Mucosa of descending colon (tissue), 3 donors: ENCODE measurements at places on chromosomes 7 and 10.
A peak's percentile ranks its signal among the peaks of the same experiment; 100 is the strongest.

GRCh38 chr10:44388641-44389040, 3.7 kb upstream of the CXCL12 start:
- DNase-seq = no peak

GRCh38 chr10:90306187-90306586, 551.7 kb downstream of the HTR7 start:
- DNase-seq = no peak

GRCh38 chr10:2212244-2212834, 475.0 kb upstream of the ADARB2 start:
- DNase-seq = no peak

DNA sequence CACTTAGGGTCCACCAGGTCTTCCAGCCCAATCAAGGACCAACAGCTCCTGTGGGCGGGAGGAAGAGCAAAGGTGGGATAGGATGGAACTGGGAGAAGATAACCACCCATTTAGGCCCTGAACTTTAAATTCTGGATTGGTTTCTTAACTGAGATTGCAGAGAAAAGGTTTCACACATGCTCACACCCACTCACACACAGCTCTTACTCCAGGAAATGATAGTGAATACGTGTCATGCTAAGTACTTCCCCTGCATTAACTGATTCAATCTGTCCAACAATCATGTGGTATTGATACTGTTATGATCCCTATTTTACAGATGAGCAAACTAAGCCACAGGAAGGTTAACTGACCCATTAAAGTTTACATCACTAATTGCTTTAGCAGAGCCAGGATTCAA, 4.6 kb upstream of the CYP3A4 start:
- DNase-seq = no peak

GRCh38 chr10:120392671-120393079, 64.4 kb upstream of the PLPP4 start:
- DNase-seq = no peak

DNA sequence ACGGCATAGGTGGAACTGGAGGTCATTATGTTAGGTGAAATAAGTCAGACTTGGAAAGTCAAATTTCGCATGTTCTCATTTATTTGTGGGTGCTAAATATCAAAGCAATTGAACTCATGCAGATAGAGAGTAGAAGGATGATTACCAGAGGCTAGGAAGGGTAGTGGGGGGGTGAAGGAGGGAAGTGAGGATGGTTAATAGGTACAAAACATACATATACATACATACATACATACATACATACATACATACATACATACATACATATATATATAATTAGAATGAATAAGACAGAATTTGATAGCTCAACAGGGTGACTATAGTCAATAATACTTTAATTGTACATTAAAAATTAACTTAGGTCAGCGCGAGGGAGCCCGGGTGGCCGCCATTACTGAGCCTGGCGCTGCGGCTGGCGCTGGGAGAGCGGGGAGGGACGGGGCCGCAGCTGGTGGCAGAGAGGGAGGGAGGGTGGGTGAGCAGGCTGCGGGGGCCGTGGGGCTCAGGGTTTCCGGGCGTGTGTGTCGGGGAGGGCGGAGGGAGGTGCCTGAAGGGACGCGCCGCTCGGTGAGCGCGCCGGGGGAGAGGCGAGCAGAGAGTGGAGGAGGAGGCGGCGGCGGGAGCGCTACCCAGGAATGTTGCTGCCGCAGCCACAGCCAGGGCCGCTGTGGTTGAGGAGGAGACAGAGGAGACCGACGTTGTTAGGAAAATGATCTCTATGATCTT, 85.8 kb upstream of the EGFR start:
- peak; percentile 81 for DNase-seq

DNA sequence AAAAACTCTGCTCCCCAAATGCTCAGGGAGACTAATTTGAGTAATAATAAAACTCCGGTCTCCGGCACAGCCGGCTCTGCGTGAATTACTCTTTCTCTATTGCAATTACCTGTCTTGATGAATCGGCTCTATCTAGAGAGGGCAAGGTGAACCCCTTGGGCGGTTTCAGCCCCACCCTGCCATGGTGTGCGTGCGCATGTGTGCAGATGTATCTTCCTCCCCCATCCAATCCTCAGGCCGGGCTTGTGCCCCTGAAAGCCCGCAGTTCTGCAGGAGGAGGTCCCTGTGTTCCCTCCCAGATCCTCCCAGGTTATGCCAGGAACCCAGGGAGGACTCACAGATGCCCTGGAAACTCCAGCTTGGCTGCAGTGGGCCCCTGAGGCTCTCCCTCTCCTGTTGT, 48.3 kb upstream of the MYL10 start:
- DNase-seq = no peak

DNA sequence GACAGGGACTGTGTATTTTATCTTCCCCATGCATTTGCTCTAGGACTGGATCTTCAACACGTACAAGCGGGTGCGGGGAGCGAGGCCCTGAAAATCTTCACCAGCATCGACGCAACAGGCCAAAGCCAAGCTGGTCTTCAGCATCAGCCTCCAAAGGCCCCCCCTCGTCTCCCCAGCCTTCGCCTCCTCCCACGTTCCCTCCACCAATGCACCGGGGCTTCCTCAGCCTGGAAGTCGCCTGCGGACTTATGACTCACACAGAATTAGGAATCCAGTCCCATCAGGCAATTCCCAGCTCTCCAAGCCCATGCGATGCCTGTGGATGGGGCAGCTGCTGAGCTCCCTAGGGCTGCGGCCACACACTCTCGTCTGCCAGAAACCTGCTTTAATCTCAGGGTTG, 36.3 kb upstream of the RNF32 start:
- no peak for DNase-seq

DNA sequence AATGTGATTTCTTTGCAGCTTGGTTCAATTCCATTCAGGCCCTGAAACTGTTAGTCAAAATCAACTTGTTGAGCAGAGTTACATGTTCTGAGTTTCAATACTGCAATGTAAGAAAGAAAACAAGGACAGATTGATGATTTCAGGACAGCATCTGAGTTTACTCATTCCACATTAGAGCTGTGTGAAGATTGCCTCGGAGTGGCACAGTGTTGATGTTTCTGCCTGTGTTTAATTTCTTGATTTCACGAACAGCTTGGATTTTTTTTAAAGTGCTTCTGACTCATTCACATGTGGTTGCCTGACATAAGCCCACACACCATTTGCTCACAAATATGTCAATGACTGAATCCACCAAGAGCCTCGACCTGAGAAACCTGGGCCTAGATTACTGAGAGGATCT, 101.2 kb upstream of the PARD3 start:
- no peak for DNase-seq

- DNase-seq = no peak
These were observed 95.1 kb upstream of the PFKP start for GRCh38 chr10:2972216-2972615.

DNA sequence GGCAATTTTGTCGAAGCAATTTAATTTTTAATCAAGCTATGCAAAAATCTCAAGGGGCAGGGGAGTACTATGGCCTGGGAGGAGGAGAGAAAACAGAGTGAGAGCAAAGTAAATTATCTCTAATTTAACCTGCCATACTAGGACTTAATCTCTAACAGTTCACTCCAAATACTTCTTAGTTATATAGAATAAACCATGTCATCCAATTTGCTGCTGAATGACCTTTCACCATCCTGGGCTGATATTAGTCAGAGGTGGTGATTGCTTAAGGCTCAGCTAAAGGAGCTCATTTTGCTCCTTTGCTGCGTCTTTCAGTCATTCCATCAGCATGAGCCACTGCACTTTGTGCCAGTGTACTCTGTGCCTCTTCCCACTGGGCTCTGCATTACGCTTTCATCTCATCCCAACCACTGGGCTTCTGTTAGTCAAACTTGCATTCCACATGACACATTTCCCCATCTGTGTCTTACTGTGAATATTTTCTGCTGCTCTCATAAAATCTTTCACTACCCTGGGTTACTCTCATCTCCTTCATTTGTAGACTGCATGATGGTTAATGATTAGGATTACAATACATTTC, 84.3 kb downstream of the CD36 start:
- no peak for DNase-seq

DNA sequence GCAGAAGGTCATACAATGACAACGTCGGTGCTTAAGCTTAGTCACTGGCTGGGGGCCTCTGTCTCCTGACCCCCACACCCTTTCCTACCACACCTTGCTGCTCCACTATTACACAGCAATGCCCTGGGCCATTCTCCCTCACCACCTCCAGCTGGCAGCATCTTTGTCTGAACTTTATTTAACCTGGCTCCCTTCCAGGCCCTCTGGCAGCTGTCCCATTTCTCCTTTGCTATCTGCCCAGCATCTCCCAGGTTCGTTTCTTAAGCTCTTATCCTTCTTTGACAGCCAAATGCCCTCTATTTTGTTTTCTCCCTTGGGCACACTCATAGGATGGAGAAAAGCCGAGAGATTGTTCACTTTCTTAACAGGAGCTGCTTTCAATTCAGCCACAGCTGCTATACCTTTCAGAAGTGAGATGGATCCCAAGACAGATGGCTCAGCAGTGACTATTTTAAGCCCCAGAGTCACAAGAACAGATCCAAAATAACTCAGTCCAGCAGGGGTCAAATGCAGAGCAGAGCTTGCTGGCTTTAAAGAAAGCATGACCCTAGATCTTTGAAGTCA, 1277.1 kb upstream of the AUTS2 start:
- no peak for DNase-seq

- no peak for DNase-seq
These were observed 576.0 kb upstream of the C7orf33 start for GRCh38 chr7:148014541-148014940.

DNA sequence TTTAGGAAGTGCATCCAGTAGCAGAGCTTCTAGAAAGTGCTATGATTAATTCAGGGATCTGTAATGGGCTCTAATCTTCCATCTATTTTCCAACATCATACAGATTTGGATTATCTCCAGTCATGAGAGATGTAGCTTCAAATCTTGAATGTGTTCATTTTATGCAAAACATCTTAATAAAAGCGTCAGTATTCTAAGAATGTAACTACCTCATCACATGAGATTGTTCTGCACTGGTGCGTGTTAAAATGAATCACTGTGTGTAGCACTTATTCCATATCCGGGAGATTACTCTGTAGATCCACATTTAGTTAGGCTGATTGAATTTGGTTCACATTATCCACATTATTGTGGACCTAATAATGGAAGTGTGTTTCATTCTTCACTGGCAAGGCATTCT, 344.9 kb upstream of the CHRM2 start:
- no peak for DNase-seq

GRCh38 chr10:3588816-3589215, 196.2 kb downstream of the KLF6 start:
- no peak for DNase-seq

DNA sequence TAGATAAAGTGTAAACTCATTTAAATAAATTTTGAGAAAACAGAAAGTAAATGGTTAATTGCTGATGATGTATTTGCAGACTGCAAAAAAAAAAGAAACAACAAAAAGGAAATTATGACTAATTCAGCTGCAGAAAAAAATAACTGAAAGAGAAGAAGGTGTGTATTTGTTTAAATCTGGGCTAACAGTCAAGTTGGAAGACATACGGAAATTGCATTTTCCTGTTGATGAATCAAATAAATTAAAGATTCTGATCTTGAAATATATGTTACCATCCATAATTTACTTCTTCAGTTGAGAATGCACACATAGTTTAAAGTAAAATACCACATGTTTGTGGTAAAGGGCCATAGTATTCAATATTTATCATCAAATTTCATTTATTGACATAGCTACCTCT, 19.3 kb upstream of the ING3 start:
- DNase-seq = no peak

GRCh38 chr7:108455998-108456677, at the start of gene NRCAM:
NRCAM (minus strand) TSS chr7:108456436; CDS start chr7:108240064, 216,372 bp downstream.
- peak; percentile 13 for DNase-seq

- no peak for DNase-seq
These were observed 697.6 kb downstream of the PHTF2 start for GRCh38 chr7:78496096-78496630.

GRCh38 chr7:6727663-6728062, 20.9 kb upstream of the ZNF12 start:
- no peak for DNase-seq

DNA sequence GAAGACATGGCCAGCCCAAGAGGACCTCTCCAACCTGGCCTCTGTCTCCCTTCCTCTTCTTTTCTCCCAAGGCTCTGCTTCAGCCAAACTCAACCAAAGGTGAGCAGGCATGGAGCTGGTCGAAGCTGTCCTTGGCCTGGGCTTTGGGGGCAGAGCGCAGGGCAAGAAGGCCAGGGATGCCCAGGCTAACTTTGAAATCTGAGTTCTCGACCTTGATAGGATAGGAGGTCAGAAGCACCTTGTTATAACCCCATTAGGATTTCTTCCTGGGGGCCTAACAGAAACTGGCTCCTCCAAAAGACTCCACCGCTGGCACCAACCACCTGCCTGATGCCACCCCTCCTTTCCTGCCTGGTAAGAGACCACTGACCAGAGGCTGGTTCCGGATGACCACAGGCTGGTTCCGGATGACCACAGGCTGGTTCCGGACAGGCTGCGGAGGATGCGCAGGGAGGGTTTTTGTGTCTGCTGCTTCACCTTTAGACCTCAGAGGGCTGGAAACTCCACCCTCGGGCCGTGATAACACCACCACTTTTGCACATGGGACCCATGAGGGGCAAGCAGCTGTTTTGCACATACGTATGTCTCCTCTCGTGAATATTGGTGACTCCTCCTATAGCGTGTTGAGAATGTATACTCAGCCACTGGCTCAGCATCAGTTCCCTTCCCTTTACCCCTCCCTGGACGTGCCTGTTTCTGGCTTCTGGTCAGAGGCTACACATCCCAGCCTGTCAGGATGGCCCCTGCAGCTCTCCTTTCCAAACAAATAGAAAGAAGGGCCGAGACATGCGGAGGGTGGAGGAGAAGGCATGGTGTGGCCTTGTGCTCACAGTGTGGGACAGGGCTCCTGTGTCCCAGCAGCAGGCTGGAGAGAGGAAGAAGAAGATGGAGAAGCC, 140.1 kb downstream of the DNAJB6 start:
- DNase-seq = no peak

DNA sequence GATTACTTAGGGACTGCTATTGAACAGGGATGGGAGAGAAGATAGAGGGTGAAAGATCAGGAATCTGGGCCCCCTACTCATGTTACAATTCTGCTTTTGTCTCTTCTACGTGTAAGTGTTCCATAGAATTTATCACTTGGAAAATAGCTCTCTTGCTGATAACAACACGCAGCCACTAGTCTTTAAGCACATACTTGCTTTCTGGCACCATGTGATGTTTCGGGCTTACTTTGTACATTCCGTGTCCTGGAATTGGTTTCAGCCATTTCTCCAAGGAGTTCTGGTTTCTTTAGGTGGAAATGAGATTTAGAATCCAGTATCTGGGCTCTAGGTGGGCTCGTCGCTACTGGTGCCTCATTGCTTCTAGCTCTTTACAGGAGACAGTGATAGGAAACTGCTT, 59.7 kb downstream of the TFAM start:
- DNase-seq = no peak

- DNase-seq = no peak
These were observed 19.9 kb downstream of the PPP2R2D start for GRCh38 chr10:131920693-131921092.
